MG63 (cell line): ENCODE measurements at places on chromosomes 3 and 15.

GRCh38 chr3:142863930-142864920 lies 24.7 kb downstream of the PCOLCE2 start:
- DNase-seq = peak; percentile 35

GRCh38 chr3:64642327-64643151 lies 45.3 kb downstream of the ADAMTS9 start:
- DNase-seq = no peak

DNA sequence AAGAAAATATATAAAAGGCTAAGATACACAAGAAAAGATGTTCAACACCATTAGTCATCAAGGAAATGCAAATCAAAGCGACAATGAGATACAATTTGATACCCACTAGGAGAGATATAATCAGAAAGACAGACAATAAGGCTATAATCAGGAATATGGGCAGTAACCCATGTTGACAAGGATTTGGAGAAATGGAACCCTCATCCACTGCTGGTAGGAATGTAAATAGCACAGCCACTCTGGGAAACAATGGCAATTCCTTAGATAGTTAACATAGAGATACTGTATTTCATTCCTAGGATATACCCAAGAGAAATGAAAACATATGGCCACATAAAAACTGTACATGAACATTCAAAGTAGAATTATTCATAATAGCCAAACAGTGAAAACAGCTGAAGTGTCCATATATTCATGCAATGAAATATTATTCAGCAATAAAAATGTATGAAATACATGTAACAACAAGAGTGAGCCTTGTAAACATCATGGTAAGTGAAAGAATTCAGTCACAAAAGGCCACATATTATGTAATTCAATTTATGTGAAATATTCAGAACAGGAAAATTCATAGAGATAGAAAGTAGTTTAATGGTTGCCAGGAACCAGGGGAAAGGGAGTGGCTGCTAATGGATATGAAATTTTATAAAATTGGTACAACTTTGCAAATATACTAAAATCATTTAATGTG lies 18.2 kb upstream of the COL8A1 start:
- DNase-seq = no peak

- DNase-seq = no peak
Observed at GRCh38 chr3:78313332-78313731, 1273.4 kb downstream of the ROBO2 start.

- peak; percentile 64 for DNase-seq
Observed at GRCh38 chr3:192831111-192831644, 86.5 kb downstream of the MB21D2 start.

GRCh38 chr3:148911173-148911572 lies 46.1 kb downstream of the CPA3 start:
- DNase-seq = no peak

GRCh38 chr3:151584566-151584965 lies 123.7 kb upstream of the IGSF10 start:
- no peak for DNase-seq

- no peak for DNase-seq
Observed at GRCh38 chr3:119343719-119344118, 49.5 kb downstream of the ARHGAP31 start.

- no peak for DNase-seq
Observed at GRCh38 chr3:161691677-161692076, 195.1 kb downstream of the OTOL1 start.

DNA sequence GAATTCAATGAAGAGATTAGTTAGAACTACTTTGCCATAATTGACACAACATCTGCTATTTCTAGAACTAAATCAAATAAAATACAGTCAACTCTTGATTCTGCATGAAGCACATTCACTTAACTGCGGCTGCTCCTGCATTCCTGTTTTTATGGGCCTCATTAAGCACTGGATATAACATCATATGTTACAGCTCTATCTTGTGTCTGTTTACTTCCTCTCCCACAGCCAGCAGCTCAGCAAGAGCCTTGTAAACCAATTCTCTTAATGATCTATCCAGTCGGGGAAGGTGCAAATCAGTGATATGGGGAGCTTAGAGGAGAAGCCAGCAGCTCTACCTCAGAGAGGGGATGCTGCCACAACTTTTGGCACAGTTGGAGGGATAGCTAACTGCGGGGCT lies 329.2 kb downstream of the ARRDC4 start:
- no peak for DNase-seq

DNA sequence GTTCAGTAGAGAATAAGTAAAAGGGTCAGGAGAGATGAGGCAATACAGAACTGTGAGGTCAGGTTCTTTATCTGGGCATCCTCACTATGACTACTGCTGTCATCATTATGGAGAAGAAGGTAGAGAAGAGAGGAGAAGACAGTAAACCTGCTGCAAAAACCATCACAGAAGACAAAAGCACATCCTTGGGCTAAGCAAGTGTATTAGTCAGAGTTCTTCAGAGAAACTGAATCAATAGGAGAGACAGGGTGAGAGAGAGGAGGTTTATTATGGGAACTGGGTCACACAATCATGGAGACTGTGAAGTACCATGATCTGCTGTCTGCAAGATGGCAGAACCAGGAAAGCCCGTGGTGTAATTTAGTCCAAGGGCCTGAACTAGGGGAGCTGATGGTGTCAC lies 9.5 kb upstream of the ABHD17C start:
- DNase-seq = no peak

- no peak for DNase-seq
Observed at GRCh38 chr3:160078533-160078932, 89.9 kb downstream of the IL12A start.

DNA sequence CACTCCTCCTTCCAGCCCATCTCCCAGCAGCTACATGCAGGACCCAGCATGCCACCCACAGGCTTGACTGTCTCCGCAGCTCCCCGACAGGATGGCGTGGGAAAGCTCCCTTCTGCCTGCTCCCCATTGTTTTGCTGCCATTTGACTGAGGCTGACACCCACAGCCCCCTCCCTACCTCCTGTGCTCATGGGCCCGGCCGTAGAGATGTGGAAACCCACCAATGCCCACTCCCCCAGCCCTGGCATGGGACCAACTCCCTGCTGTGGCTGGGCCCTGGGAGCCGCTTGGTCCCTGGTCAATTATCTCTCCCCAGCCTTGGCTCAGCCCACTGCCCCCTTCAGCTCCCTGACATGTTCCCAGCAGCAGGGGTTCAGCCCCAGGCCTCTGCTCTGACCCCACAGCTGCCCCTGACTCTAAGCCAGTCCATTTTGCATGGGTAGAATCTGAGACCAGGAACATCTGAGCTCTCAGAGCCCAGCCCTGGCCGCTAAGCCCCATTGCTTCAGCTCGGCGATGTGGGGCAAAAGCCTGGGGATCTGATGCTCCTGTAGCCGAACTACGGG lies 8.2 kb downstream of the C3orf22 start:
- no peak for DNase-seq

DNA sequence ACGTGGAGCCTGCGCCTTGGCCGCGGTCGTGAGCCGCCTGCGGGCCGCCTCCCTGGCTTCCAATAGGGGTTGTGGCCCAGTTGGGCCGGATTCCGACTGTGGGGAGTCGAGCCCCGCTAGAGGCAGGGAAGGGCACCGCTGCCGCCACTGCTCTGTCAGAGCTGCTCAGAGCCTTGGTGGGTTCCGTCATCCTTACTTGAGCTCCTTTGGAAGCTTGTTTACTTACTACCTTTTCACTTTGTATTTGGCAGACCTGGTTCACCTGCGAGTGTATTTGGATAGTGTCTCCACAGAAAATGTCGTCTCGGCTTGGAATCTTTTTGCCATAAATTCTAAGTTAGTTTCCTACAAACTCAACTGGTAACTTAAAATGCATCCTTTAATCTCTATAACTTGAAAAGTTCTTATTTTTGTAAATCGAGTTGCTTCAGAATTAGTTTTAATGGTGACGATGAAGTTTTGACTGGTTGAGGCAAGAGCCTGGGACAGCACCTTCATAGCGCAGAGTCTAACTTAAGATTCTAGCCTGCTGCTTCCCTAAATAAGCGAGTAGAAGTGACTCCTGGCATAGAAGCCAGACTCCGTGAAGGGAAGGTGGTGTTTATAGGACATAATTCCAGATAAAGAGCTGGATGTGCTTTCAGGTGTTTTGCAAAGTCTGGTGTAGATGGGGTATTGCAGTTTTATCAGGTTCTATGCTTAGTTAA lies 800 bp downstream of the DAG1 start:
- no peak for DNase-seq

GRCh38 chr3:70531063-70531657 lies 218.7 kb upstream of the MDFIC2 start:
- DNase-seq = no peak

DNA sequence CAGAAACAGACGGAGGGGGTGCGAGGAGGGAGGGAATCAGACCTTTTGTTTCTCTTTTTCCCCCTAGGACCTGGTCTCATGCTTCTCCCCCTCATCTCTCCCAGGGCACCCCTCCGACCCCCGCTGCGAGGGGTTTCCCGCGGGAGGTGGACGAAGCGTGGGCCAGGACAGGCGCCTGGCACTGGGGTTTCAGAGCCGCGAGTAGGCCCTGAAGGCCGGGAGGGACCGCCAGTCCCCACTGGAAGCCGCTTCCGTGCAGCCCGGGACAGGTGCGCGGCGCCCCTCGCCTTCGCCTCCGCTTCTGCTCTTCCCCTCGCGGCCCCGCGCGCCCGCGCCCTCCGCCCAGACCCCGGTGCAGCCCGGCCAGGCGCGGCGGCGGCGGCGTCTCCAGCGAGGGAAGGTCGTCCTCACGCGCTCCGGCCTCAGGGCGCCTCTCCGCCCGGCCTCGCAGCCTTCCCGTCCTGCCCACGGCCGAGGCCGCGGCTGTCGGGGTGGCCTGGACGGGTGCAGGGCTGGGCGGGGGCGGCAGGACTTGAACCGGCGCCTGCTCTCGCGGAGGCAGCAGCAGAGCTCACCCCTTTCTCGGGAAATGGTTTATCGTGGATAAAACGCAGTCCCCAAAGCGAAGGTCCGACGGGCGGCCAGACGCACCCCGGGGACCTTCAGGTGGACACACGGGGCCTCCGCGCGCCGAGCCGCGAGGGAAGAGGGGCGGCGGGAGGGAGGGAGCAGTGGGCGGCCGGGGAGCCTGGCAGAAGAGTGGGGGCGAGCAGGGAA lies 31.5 kb upstream of the ADAMTS17 start:
- DNase-seq = peak; percentile 33

- no peak for DNase-seq
Observed at GRCh38 chr3:27380433-27381357, 11.5 kb upstream of the NEK10 start.

DNA sequence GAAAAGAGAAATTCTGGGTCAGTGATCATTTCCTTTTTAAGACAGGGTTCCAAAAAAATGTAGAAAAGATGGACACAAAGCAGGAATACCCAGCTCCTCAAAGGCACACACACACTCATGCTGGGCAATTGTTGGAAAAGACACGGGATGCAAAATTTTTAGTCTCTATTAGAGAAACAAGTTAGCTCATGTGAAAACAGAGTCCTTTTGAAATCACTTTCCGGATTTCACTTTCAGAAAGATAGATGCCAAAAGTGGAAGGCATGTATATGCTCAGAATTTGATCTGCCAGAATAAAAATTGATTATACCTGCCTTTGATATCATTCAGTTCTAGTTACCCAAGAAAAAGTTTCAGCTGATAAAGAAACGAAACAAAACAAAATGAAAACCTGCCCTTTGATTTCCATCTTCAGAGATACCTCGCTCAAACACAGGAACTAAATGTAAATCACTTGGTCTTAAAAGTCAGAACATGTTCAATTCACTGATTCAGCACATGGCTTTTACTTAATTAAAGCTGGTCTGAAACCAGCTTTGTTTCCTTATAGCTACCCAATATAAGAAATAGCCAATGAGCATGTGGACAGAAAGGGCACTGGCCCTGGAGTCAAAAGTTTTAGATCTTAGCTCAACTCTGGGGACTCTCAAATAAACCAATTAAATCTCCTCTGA lies 52.8 kb downstream of the PLD1 start:
- DNase-seq = no peak

DNA sequence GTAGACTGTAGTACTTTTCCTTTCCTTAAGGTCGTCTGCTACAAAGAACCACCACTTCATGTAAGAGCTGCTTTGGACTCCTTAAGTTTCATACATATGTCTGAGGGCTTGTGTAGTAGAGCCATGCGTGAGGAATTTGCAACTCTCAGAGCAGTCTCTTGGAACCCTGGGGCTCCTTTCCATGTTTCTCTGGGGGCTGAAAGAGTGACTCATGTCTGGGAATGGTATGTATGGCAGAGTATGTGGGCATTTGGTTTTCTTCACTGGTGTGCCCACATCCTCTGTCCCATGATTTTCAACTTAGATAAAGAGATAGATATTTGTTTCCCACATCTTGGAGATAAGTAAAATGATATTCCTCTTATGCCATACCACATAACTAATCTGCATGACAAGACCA lies 20.6 kb upstream of the RBM5 start:
- DNase-seq = no peak

DNA sequence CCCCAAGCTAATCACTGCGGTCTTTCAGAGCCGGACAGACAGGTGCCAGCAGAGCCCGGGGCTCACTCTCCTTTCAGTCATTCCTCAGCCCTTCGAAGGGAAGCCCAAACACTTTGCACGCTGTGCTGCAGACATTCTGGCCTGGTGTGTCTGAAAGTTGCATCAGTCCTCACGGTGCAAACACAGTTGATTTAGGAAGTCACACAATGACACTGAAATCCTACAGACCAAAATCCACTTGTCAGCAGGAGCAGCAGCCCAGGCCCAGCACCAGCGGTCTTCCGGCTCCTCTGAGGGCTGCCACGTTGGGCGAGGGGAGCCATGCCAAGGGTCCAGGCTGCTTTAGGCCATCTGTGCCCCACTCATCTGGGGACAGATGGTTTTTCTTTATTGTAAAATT lies 61.6 kb downstream of the RGMA start:
- DNase-seq = no peak

DNA sequence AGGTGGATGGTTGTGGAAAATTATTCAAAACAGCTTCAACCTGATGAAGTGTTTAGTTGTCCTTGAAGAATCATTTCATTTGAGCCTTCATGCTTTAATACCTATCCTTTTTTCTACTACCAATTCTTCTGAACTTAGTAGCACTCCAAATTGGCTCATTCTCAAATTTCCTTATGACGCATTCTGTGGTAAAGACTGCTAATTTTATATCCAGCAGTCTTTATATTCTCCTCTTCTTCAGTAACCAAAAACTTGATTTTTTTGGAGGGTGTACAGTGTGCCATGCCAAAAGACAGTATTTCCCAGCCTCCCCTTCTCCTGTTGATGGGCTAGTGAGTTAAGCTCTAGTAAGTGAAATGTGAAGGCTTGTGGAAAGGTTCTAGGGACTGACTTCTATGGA lies 25.2 kb downstream of the CGNL1 start:
- DNase-seq = no peak

DNA sequence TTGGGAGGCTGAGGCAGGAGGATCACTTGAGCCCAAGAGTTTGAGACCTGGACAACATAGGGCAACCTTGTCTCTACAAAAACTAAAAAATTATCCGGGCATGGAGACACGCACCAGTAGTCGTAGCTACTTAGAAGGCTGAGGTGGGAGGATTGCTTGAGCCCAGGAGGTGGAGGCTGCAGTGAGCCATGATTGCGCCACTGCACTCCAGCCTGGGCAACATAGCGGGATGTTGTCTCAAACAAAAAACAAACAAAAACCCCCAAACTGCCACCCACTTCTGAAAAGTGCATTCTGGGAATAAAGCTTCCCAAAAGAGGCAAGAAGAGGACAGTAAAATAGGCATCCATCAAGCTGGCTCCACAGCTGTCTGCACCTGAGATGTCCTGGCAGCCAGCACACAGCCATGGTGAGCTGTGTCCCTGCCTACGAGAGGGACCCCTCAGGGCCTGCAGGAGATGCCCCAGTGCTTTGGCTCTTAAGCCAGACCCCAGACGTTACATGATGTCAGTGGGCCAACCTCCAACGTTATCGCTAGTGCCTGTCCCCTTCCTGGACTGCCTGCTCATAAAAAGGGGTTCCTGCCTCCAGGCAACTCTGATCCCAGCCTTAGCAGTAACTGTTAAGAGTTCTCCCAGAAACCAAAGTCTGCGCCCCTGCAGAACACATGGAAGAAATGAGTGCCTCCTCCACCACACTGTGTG lies 101.1 kb downstream of the LRIG1 start:
- DNase-seq = no peak
